Lower lobe of right lung (tissue), 2 donors: ENCODE measurements at places on chromosomes 2 and 18.

GRCh38 chr2:210539035-210539434 lies 17.4 kb upstream of the CPS1 start:
- DNase-seq: no peak
- no peaks in the 10 kb centered on the region for H3K27me3 ChIP-seq
- H3K4me3 ChIP-seq: no peak overlapping the region
- H3K27ac ChIP-seq: no peak overlapping the region
- H3K36me3 ChIP-seq: no peaks in the 10 kb centered on the region
- no peaks in the 10 kb centered on the region for H3K4me1 ChIP-seq

DNA sequence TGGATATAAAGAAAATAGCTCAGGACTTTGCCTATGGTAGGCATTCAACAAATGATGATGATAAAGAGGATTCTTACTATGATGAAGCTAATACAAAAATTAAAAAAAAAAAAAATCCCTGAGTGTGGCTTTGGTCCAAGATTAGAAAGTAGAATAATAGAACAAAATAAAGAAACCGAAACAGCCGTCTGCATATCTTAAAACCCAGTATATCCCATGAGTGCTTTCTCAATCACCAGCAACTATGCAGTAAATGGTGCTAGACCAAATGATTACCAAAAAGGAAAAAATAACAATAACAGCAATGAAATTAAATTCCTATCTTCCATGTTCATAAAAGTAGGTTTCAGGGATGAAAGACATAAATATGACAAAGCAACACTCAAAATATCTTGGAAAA lies 59.3 kb upstream of the DCC start:
- no peak for DNase-seq
- H3K4me3 ChIP-seq: no peak overlapping the region
- H3K27ac ChIP-seq: no peak overlapping the region
- H3K27me3 ChIP-seq: no peaks in the 10 kb centered on the region

DNA sequence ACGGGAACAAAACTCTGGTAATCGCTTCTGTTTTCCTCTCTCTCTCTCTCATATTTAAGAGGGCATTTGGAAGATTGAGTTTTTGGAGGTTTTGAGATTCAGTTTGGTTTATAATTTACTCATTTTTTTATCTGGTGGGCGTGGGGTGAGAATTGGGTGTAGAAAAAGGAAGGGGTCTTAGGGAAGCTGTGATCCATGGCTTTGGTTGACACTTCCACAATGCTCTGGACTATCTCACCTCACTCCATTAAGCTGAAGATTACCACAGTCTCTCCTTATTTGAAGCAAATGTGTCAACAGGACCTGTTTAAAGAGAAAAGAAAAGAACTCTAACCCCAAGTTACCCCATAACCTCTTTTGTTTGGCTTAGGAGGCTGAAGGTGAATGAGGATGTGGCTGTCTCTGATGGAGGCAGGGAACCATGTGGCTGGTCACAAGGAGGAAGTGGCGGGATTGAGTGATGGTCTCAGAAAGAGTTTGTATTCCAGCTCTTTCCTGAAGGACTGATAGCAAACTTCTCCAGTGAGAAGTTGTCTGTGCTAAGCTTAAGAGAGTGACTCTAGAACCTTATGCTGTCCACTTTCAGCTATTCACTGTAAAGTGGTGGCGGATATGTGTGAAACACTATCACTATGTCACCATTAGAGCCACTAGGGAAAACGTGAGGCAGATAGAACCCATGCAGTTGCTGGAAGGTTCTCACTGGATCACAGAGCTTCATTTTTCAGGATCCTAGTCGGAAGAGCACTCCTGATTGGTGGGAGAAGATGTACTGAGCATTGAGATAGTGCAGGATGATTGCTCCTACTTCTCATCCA lies 934 bp downstream of the ZNF804A start:
- H3K36me3 ChIP-seq: no peaks in the 10 kb centered on the region
- no peak for DNase-seq
- peak overlapping the region; percentile 63 for H3K4me3 ChIP-seq

GRCh38 chr2:54480025-54480424 lies 23.9 kb downstream of the SPTBN1 start:
- H3K36me3 ChIP-seq: no peaks in the 10 kb centered on the region
- no peak overlapping the region for H3K4me3 ChIP-seq
- DNase-seq: no peak
- H3K27me3 ChIP-seq: no peaks in the 10 kb centered on the region
- H3K27ac ChIP-seq: no peak overlapping the region

GRCh38 chr2:63424329-63425078 lies 163.8 kb downstream of the WDPCP start:
- no peak for DNase-seq
- H3K4me3 ChIP-seq: no peak overlapping the region
- H3K27ac ChIP-seq: no peak overlapping the region

- H3K27ac ChIP-seq: no peak overlapping the region
- H3K36me3 ChIP-seq: no peaks in the 10 kb centered on the region
- no peaks in the 10 kb centered on the region for H3K27me3 ChIP-seq
- no peak for DNase-seq
These were observed 44.3 kb downstream of the TMEM17 start for GRCh38 chr2:62461707-62462106.
